ENCODE measurements at places on chromosomes 16 and 17. TPM values are rescaled to one million over a fixed set of nuclear protein-coding genes. Genes with fewer than 3 reads are reported as not detected.
A peak's percentile ranks its signal among the peaks of the same experiment; 100 is the strongest.

The SPNS2 gene
- total RNA-seq, result 23.6 TPM

The NOS2 gene
- 0.40 TPM for total RNA-seq

The SYT17 gene
- total RNA-seq, result 9.1 TPM

The KRT222 gene
- total RNA-seq, result not detected

The TSPOAP1 gene
- 21.7 TPM for total RNA-seq

The SLC6A4 gene
- total RNA-seq, result 4.8 TPM

DNA sequence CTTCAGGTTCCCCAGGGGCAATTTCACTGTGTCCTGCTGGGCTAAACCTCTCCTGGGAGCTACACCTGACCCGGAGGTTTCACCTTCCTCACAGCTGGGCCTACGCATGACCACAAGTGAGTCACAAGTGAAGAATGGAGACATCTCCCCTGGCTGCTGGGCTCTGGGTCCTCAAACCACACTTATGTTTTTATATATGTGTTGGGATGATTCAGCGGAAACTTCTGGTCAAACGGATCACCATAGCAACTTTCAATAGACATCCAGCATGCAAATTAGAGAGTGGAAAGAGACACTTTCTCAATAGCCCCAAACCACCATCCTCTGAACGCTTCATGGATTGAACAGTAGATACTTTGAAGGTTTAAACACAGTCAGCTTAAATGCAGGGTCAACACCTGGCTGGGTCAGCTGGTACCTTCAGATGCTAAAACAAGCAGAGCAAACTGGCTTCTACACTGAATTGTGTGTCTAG, 28.0 kb upstream of the MAF start:
- H3K27ac ChIP-seq, result no peak overlapping the region
- no peaks in the 10 kb centered on the region for H3K4me1 ChIP-seq
- H3K27me3 ChIP-seq, result no peaks in the 10 kb centered on the region
- DNase-seq, result no peak
- no peaks in the 10 kb centered on the region for H3K36me3 ChIP-seq
- H3K4me3 ChIP-seq, result no peak overlapping the region

- H3K36me3 ChIP-seq, result no peaks in the 10 kb centered on the region
- no peak for DNase-seq
- no peak overlapping the region for H3K4me3 ChIP-seq
- H3K27me3 ChIP-seq, result no peaks in the 10 kb centered on the region
- no peaks in the 10 kb centered on the region for H3K4me1 ChIP-seq
- no peak overlapping the region for H3K27ac ChIP-seq
Observed at GRCh38 chr17:72382971-72383722, 262.3 kb downstream of the SOX9 start.

DNA sequence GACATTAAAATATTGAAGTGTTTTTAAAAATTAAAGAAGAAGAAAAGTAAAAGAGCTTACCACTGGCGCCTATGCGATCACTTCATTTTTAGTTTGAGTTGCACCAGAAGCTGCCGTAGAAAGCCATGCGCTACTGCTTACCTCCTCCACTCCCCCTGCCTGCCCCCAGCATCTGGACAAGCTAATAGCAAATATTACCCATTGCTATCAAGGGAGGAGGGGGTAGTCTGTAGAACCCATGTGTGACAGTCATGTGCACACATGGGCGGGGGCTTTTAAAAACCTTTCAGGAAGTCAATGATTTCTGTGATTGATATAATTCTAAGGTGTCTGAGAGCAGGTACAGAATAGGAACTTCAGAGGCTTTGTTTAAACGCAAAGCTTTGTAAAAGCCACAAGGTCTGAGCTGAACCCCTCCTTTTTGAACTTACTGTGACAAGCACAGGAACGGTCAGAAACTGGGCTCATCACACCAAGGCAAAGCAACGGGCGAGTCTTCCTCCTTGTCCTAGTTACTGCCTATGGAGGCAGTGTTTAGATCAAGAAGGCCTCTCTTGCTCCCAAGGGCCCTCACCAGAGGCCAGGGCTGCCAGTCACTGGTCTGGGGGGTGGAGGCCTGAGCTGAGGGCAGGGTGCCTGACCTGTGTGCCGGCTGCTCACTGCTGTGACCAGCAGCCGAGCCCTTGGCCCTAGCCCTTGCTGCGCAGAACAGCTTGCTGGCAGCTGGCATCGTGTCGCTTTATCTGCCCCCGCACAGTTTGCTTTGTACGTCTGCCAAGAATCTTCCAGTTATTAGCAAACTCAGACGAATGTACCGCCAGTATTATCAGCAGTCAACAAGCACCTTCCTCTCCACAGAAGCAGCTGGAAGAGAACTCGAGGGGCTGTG, 15.0 kb downstream of the GINS2 start:
- H3K4me3 ChIP-seq, result no peak overlapping the region
- H3K27me3 ChIP-seq, result no peaks in the 10 kb centered on the region
- DNase-seq, result no peak

- H3K27me3 ChIP-seq, result peaks cover 52% of the 10 kb centered on the region
- H3K4me1 ChIP-seq, result peaks cover 18% of the 10 kb centered on the region
- DNase-seq, result no peak
- H3K36me3 ChIP-seq, result no peaks in the 10 kb centered on the region
- H3K27ac ChIP-seq, result no peak overlapping the region
Observed at GRCh38 chr17:41737680-41738023, 3.2 kb upstream of the HAP1 start.

DNA sequence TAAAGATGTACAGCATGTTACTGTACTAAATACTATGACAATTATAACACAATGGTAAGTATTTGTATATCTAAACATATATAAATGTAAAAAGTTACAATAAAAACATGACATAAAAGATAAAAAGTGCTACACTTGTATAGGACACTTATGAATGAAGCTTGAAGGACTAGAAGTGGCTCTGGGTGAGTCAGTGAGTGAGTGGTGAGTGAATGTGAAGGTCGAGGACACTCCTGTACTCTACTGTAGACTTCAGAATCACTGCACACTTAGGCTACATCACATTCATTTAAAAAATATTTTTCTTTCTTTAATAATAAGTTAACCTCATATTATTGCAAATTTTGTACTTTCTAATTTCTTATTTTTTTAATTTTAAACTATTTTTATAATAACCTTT, 1476.7 kb upstream of the CDH8 start:
- no peaks in the 10 kb centered on the region for H3K27me3 ChIP-seq
- DNase-seq, result no peak
- H3K36me3 ChIP-seq, result no peaks in the 10 kb centered on the region
- H3K4me1 ChIP-seq, result no peaks in the 10 kb centered on the region
- H3K4me3 ChIP-seq, result no peak overlapping the region

GRCh38 chr17:1554751-1555540, 7.6 kb downstream of the PITPNA start:
- DNase-seq, result no peak
- H3K36me3 ChIP-seq, result peaks cover 20% of the 10 kb centered on the region
- H3K27ac ChIP-seq, result peak overlapping the region; percentile 8
- no peak overlapping the region for H3K4me3 ChIP-seq
- no peaks in the 10 kb centered on the region for H3K27me3 ChIP-seq

- H3K27me3 ChIP-seq, result peaks cover 37% of the 10 kb centered on the region
- no peak overlapping the region for H3K27ac ChIP-seq
- no peak for DNase-seq
- H3K4me3 ChIP-seq, result no peak overlapping the region
- no peaks in the 10 kb centered on the region for H3K36me3 ChIP-seq
- no peaks in the 10 kb centered on the region for H3K4me1 ChIP-seq
Observed at GRCh38 chr16:55373489-55373832, 49.5 kb downstream of the IRX6 start.

- DNase-seq, result peak; percentile 78
- peaks cover 18% of the 10 kb centered on the region for H3K4me1 ChIP-seq
- no peaks in the 10 kb centered on the region for H3K36me3 ChIP-seq
Observed at GRCh38 chr17:62109378-62109902, 44.4 kb upstream of the MED13 start.

DNA sequence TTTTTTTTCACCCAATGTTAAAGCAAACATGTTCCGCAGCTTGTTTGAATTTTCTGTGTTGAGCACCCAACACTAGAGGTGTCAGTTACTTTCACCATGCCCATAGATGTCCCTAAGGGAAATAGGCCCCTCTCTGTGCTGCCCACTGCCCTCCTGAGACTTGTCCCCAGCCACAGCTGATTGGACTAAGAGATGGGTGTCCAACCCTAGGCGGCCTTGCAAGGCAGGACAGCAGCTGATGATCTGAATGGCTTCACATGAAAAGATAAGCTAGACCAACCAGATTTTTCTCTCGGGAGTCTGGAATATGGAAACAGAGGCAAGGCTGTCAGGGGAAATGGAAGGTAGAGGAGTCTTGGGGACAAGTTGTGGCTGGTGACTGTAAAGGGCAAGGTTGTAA, 6.1 kb upstream of the CALB2 start:
- H3K36me3 ChIP-seq, result no peaks in the 10 kb centered on the region
- H3K27me3 ChIP-seq, result peaks cover 1% of the 10 kb centered on the region
- DNase-seq, result no peak
- no peak overlapping the region for H3K4me3 ChIP-seq
- H3K27ac ChIP-seq, result no peak overlapping the region

DNA sequence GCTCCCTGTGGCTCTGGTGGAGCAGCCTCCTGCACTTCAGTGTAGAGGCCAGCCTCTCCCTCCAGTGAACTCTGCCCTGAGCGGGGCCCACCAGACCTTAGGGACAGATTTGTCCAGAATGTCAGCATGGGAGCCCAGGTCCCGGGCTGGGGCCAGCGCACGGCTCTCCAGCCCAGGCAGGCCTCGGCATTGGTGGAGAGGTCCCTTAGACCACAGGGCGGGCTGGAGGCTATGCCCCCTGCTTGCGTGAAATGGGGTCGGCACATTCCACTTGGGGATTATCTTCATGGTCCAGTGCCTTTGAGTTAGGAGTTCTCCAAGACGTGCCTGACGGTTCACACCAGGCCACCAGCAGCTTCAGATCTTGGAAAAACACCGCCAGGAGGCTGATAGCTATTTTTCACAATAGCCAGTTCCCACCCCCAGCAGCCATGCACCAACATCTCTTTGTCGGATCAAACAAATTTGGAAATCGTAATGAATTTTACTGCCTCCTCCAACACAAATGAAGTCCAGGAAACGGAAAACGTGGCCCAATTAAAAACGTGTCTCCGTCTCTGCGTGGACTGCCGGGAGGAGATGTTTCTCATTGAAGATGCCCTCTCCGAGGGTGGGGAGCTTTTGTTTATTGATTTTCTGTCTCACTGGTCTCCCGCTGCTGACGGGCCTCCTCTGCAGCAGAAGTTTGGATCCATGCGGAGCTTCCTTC, 110.0 kb upstream of the CIBAR2 start:
- H3K27ac ChIP-seq, result peak overlapping the region; percentile 39
- no peaks in the 10 kb centered on the region for H3K27me3 ChIP-seq
- no peak for DNase-seq
- H3K4me1 ChIP-seq, result peaks cover 17% of the 10 kb centered on the region

DNA sequence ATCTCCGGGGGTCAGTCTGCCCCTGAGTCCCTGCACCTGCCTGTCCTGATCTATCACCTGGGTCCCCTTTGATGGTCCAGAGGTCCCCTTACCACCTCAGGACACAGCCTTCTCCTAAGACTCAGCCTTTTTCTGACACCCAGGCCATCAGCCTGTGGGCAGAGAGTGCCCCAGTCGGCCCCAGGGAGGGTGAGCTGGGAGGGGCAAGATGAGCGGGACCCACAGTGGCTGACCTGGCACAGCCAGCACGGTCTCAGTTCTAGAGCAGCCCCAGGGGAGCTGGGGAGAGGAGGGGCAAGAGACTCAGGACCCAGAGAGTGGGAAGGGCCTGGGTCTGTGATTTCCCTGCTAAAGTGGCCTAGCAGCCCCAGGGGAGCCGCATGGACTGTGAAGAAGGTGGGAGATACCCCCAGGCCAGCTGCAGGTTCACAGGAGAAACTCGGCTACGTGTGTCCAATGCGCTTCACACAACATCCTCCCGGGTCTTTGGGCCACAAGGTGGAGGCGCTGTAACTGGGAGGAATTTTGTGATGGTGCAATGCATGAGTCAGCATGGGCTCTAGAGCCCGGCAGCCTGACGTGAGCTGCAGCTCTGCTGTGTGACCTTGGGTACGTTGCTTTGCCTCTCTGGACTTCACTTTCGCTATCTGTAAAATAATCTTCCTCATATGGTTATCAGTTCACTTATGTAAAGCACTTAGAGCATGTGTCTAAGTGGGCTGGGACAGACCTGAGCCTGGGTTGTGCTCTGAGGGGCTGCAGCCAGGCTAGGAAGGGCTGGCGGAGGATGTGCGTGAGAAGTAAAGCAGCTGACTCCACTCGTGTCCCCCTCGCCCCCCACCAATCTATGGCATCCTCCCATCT, 67.2 kb upstream of the LHX1 start:
- H3K36me3 ChIP-seq, result no peaks in the 10 kb centered on the region
- H3K4me3 ChIP-seq, result no peak overlapping the region
- no peaks in the 10 kb centered on the region for H3K4me1 ChIP-seq
- H3K27me3 ChIP-seq, result peaks cover 7% of the 10 kb centered on the region
- H3K27ac ChIP-seq, result no peak overlapping the region

- peaks cover 9% of the 10 kb centered on the region for H3K4me1 ChIP-seq
- no peaks in the 10 kb centered on the region for H3K27me3 ChIP-seq
- H3K36me3 ChIP-seq, result no peaks in the 10 kb centered on the region
Observed at GRCh38 chr17:58328195-58329034, at the start of gene TSPOAP1. Gene TSPOAP1, minus strand, starts transcription at chr17:58328795. Its CDS starts 875 bp downstream, at chr17:58327920.

DNA sequence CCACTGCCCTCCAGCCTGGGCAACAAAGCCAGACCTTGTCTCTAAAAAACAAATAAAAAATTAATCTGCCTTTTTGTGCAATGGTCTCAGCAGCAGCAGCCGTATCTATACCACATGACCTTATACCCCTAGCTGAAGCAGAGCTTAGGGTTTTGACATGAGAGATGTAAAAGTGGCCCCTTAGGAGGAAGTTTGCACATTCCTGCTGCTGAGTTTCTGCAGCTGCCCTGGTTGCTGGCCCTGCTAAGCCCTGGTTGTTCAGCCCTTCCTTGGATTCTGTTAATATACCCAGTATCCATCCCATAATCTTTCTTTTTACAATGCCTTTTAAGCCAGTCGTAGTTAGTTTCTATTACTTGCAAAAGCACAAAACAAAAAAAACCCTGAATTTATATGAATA, 33.0 kb upstream of the PRKCB start:
- H3K4me3 ChIP-seq, result no peak overlapping the region
- H3K4me1 ChIP-seq, result no peaks in the 10 kb centered on the region
- H3K36me3 ChIP-seq, result no peaks in the 10 kb centered on the region
- no peaks in the 10 kb centered on the region for H3K27me3 ChIP-seq

- H3K36me3 ChIP-seq, result no peaks in the 10 kb centered on the region
- DNase-seq, result no peak
- no peak overlapping the region for H3K27ac ChIP-seq
- no peaks in the 10 kb centered on the region for H3K4me1 ChIP-seq
Observed at GRCh38 chr16:87216148-87216840, 100.9 kb downstream of the C16orf95 start.

DNA sequence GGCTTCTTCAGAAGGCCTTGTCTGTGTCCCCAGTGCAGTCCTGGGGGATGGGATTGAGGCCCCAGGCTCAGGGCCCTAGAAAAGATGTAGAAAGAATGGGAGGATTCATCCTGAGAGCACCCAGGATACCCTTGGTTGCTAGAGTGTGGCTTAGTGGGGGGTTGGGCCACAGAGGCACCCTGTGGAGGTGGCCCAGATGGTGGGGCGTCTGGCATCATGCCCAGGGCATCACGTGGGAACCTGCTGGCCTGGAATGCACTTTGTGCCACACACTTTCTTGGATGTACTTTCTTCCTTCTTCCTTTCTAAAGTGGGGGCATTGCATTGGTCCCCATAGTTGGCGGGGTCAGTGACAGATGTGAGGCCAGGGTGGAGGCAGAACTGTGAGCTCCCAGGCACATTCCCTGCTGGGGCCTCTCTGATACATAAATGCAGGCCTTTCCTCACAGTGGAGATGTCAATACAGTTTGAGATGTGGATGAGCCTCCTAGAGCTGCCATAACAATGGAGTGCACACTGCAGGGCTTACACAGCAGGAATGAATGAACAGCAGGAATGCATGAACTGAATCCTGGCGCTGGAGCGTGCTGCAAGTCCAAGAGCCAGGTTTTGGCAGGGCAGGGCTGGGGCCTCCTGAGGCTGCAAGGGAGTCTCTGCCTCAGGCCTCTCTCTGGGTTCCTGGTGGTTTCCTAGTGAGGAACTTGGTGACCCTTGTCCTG, 43.3 kb downstream of the MGAT5B start:
- H3K4me1 ChIP-seq, result no peaks in the 10 kb centered on the region
- no peak overlapping the region for H3K4me3 ChIP-seq
- peaks cover 8% of the 10 kb centered on the region for H3K27me3 ChIP-seq
- no peak overlapping the region for H3K27ac ChIP-seq
